ENCODE measurements at places on chromosomes 2 and 18. TPM values are rescaled to one million over a fixed set of nuclear protein-coding genes. Genes with fewer than 3 reads are reported as not detected.

Gene GALNT1
- 77.0 TPM for total RNA-seq

Gene LIPG
- 5.0 TPM for total RNA-seq

Gene RAB27B
- total RNA-seq = 0.99 TPM

Gene LCT
- total RNA-seq = not detected

Gene CFAP221
- total RNA-seq = 7.1 TPM

Gene IGFBP5
- 3.6 TPM for total RNA-seq

Gene UGT1A6
- total RNA-seq = not detected

Gene POTEI
- total RNA-seq = 0.33 TPM

Gene SERPINB4
- 0.54 TPM for total RNA-seq

Gene GALNT14
- 2.1 TPM for total RNA-seq

Gene EPB41L5
- total RNA-seq = 48.8 TPM

Gene MARS2
- 13.7 TPM for total RNA-seq

Gene SLC23A3
- 1.9 TPM for total RNA-seq

Gene OSBPL6
- total RNA-seq = 4.7 TPM

Gene ADAM23
- total RNA-seq = 34.2 TPM

Gene POLR1A
- total RNA-seq = 48.5 TPM

Gene MOCOS
- total RNA-seq = 0.66 TPM

Gene TMEM178A
- 7.4 TPM for total RNA-seq

Gene IL1RL1
- 0.84 TPM for total RNA-seq

Gene PROM2
- 2.3 TPM for total RNA-seq

Gene DCDC2C
- not detected for total RNA-seq

Gene SH3RF3
- 1.8 TPM for total RNA-seq

Gene COMMD1
- total RNA-seq = 25.5 TPM

Gene PCGF1
- total RNA-seq = 15.0 TPM

Gene IL1RL2
- 0.19 TPM for total RNA-seq

Gene ITPRID2
- total RNA-seq = 28.9 TPM

Gene TLX2
- 0.22 TPM for total RNA-seq

Gene UPP2
- total RNA-seq = not detected

Gene RNPEPL1
- 38.0 TPM for total RNA-seq

Gene AQP12A
- total RNA-seq = not detected

Gene THUMPD2
- 11.3 TPM for total RNA-seq

Gene C18orf54
- total RNA-seq = 17.8 TPM

Gene TUBA3E
- not detected for total RNA-seq

Gene LOXL3
- 8.0 TPM for total RNA-seq

Gene CCDC141
- 118 TPM for total RNA-seq

Gene COLEC11
- total RNA-seq = 1.0 TPM

Gene BAZ2B
- 71.3 TPM for total RNA-seq

Gene IL1F10
- not detected for total RNA-seq

Gene FZD7
- total RNA-seq = 271 TPM

Gene ST6GAL2
- total RNA-seq = 15.6 TPM

Gene INHA
- 0.48 TPM for total RNA-seq

Gene SERPINB2
- not detected for total RNA-seq

Gene SCN3A
- 0.09 TPM for total RNA-seq

Gene CFAP65
- 1.7 TPM for total RNA-seq

Gene IL36G
- total RNA-seq = not detected

Gene LRPPRC
- 117 TPM for total RNA-seq

Gene ALLC
- not detected for total RNA-seq

Gene ZNF521
- 21.4 TPM for total RNA-seq

Gene GKN2
- total RNA-seq = not detected

Gene LRRC30
- total RNA-seq = not detected

Gene NYAP2
- total RNA-seq = not detected

Gene SLC19A3
- total RNA-seq = 1.1 TPM

Gene MAPK4
- total RNA-seq = 3.4 TPM

Gene TEKT4
- total RNA-seq = not detected

Gene NRP2
- 101 TPM for total RNA-seq

Gene PIEZO2
- total RNA-seq = 12.1 TPM

Gene NPPC
- total RNA-seq = 0.72 TPM

Gene SP140
- total RNA-seq = 1.1 TPM

All from endodermal cell (in vitro differentiated cells).